Anterior cingulate cortex (tissue), 58 donors: ENCODE measurements at places on chromosomes 3 and 15.
A peak's percentile ranks its signal among the peaks of the same experiment; 100 is the strongest.

GRCh38 chr3:59866076-59866475 is 816.3 kb upstream of the CFAP20DC start:
- DNase-seq, result peak; percentile 9

GRCh38 chr15:70358011-70358819 is 260.5 kb upstream of the TLE3 start:
- no peak for DNase-seq

DNA sequence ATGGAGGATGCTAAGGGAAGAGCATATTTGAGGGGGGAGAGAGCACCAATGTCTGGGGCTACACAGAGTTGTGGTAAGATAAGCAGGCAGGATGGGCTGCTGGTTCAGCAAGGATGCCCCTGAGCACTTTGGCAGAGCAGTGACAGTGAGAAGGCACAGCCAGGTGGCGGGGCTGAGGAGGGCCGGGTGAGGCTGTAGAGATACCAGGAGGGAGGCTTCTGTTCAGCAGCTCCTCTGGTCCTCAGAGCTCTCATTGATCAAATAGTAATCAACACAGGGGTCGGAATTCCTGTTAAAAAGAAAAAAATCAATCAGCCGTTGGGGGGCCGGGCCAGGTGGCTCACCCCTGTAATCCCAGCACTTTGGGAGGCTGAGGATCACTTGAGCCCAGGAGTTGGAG is 11.5 kb upstream of the XIRP1 start:
- no peak for DNase-seq

GRCh38 chr3:9122732-9123364 is 126.6 kb downstream of the SRGAP3 start:
- no peak for DNase-seq

DNA sequence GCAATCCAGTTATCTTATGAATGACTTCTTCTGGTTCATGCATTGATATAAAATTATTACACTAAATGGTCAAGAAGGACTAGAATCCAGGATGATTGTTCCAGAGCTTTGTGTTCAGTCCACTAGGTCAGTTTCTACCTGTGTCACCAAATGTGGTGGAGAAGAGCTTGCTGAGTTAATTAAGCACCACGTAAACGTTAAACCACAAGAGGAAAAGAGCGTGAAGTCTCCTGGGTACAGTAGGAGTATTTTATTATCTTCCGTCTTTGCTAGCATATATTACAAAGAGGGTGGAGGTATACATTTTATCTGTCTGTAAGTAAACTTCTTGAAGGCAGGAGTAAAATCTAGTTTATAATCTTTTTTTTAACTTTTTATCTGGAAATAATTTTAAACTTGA is 23.5 kb downstream of the CHP1 start:
- no peak for DNase-seq

- no peak for DNase-seq
Measured at GRCh38 chr3:157159037-157159761, 748 bp downstream of the CCNL1 start.

DNA sequence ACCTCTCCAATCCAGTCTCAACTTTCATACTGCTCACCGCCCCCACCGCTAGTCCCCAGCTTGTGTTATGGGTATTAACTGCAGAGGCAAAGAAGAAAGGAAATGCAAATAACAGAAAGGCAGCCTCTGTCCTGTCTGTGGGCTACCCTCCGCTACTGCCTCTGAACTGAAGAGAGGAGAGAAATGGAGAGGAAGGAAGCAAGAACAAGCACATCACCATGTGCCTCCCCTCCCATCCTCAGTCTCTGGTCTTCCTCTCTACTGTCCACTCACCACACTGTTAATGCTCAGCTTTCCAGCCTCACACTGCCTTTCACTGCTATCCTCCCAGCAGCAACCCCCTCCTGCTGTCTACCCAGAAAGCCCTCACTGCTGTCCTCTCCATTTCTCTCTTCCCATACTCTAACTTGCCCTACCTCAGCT is 139.0 kb upstream of the SLC2A2 start:
- no peak for DNase-seq

DNA sequence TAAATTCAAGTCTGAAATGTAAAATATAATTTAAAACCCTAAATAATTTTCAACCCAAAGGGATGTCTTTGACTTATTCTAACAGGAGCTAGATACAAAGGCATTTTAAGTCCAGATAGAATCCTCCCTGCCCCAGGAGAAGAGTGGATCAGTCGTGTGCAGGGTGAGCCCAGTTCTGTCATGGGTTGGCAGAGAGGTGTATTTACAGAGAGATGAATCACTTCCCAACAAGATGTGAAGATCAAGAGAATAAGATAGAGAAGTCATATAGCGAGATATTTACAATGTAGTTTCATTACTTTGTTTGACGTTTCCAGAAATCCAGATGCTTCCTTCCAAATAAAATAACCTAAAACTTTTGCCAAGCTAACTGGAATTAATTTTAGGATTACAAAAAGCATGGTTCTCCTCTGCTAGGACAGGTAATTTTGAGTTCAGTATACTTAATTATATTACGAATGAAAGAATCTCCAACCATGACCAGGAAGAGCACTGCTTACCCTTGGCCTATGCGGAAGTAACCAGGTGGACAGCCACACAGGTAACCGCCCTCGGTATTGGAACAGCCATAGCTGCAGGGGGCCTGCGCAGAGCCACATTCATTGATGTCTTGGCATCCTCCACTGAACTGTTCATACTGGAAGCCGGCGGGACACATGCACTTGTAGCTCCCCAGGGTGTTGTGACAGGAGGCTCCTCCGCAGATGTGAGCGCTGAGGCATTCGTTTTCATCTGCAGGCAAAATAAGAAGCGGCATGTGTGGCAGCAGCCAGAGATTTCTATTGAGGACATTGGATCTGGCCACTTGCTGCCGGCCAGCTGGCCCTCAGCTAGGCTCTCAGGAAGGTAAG is 84.0 kb downstream of the DUT start:
- DNase-seq, result no peak

- DNase-seq, result no peak
Measured at GRCh38 chr3:175456466-175456865, 597.3 kb downstream of the NAALADL2 start.

- no peak for DNase-seq
Measured at GRCh38 chr3:32706348-32707025, 21.5 kb downstream of the CNOT10 start.

- DNase-seq, result no peak
Measured at GRCh38 chr3:182789371-182789770, 3.9 kb upstream of the ATP11B start.

DNA sequence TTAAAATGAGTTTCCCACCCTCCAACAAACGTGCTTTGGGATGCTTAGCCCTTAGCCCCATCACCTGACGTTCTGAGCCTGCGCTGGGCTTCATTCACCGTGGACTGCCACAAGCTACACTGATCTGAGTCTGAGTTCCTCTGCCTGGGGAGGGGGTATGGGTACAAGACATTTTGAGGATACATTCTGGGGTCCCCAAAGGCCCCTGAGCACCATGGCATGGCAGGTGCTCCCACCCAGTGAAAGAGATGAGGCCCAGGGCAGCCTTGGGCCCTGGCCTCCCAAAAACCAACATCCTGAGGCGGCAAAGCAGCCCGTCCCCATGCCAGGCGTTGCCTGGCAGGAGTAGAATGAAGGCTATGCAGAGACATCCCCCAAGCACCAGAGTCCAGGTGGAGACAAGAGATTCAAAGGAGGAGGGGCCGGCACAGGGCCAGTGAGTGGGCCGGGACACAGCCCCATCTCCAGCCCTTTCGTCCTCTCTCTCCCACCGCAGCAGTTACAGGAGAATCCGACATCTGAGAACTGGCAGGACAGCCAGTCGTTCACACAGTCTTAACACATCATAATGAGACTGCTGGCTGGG is 74.5 kb downstream of the VGLL4 start:
- DNase-seq, result no peak

GRCh38 chr3:55658270-55658669 is 171.2 kb upstream of the WNT5A start:
- no peak for DNase-seq

- DNase-seq, result no peak
Measured at GRCh38 chr3:104885214-104885814, 481.4 kb upstream of the ALCAM start.

DNA sequence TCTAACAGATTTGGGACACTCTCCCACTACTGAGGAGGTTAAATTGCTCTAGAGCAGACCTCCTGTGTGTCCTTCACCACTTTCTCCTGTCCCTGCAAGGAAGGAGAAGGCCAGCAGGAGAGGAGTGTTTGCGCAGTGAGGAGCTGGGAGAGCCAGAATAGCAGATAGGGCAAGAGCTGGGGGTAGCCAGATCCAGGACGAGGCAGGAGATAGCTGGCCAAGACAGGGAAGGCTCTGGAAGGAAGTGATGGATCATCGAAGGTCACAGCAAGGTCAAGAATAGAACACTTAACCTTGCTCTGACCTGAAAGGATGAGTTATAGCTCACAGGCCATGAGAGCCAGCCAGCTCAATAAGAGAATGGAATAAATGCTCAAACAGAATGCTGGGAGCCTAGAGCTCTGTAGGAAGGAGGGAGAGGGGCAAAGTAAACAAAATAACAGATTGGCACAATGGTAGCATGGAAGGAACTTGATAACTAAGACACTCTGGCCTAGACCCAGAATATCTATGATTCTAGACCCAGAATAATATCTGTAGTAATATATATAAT is 37.5 kb upstream of the FSIP1 start:
- no peak for DNase-seq

- no peak for DNase-seq
Measured at GRCh38 chr3:131067983-131068382, 41.3 kb downstream of the NEK11 start.

DNA sequence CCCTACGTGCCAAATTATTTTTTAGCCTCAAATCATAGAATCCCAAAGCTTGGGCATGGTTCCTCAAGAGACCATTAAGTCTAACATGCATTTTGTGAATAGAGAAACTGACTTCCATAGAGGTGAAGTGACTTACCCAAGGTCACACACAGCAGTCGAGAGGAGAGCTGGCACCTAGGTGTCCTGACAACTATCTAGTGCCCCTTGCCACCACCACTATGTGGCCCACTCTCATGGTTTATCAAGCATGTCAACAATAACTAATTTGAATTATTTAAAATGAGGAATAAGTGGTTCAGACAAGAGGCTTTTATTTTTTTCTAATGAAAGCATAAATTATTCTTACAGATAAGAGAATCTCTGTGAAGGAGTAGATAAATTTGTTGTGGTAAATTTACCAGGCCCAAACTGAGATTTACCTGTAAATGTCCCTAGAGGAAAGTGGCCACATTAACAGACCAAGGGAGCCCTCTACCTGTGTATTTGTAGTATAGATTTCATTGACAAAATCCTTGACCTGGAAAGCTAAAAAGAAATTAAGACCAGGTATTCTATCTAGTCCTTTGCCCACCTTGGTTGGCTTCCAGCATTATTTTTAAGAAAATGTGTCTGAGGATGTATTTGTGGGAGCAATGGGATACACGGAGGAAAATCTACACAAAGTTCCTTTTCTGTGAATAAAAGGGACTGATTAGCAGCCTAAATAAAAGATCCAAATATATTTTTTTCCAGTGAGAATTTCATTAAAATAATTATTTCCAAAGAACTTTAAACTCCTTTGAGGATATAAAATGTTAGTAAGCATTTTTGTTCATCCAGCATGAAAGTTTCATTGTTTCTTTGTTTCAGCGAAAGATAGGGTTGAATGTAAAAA is 49.1 kb downstream of the IQCH start:
- DNase-seq, result no peak

GRCh38 chr3:44521721-44522120 is 33.3 kb upstream of the ZKSCAN7 start:
- no peak for DNase-seq

- DNase-seq, result peak; percentile 34
Measured at GRCh38 chr15:67839499-67839928, 331 bp downstream of the RNU6-1 start.

- no peak for DNase-seq
Measured at GRCh38 chr3:182485301-182485700, 308.0 kb upstream of the ATP11B start.

DNA sequence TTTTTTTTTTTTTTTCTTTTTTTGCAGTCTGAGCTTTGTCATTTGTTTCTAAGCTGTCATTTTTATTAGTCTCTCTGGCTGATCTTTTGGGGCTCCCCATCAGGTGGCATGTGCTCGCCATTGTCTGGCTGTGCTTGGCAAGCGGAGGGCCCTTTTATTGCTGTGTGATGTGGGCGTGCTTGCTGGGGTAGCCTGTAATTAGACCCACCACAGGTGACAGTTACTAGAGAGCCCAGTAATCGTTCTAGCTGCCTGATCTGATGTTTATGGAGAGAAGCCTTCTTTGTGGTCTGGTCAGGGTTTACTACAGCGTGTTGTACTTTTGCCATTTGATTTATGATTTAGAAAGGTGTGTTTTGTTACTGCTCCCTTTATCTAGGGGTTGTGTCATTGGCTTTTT is 179.9 kb downstream of the MCTP2 start:
- no peak for DNase-seq

DNA sequence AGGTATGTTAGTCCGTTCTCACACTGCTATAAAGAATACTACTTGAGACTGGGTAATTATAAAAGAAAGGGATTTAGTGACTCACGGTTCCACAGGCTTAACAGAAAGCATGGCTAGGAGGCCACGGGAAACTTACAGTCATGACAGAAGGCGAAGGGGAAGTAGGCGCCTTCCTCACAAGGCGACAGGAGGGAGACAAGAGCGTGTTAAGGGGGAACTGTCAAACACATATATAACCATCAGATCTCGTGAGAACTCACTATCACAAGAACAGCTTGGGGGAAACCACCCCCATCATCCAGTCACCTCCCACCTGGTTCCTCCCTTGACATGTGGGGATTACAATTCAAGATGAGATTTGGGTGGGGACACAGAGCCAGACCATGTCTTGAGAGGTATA is 30.4 kb downstream of the SPRED1 start:
- no peak for DNase-seq

DNA sequence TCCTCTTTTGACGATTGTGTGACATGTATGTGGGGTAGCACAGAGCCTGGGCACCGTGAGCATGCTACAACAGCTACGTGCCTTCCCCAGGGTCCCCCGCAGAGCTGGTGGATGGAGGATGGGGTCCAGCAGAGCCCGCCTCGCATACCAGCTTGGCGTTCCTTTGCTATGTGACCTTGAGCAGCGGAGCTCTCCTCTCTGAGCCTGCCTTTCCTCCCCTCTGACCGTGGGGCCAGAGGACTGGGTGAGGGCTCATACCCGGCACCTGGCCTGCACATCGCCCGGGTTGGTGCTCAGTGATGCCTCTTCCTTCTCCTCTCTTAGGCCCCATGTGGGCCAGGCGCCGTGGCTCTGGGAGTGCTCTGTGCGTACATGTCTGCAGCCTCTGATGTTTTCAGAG is 73.4 kb downstream of the FBLN2 start:
- DNase-seq, result no peak

DNA sequence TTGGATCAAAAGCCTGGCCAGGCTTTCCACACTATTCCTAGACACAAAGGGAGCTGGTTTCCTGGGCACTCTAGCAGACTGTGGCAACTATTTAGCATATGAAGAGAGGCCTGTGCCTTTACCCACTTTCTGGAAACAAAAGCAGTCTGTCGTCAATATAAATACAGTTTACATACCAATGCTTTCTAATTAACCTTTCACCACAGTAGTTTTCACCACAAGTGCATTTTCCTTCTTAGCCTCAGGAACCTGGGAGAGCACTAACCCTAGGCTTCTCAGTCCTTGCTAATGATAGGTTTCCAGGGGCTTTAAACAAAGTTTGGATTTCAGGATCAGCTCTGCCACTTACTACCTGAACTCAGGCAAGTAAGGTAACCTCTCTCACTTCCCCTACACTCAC is 499.1 kb downstream of the MAGI1 start:
- DNase-seq, result no peak

GRCh38 chr3:142926368-142926944 is 37.0 kb downstream of the PAQR9 start:
- no peak for DNase-seq
